ENCODE measurements at places on chromosomes 3 and 15. TPM values are rescaled to one million over a fixed set of nuclear protein-coding genes. Genes with fewer than 3 reads are reported as not detected.
A peak's percentile ranks its signal among the peaks of the same experiment; 100 is the strongest.

DNA sequence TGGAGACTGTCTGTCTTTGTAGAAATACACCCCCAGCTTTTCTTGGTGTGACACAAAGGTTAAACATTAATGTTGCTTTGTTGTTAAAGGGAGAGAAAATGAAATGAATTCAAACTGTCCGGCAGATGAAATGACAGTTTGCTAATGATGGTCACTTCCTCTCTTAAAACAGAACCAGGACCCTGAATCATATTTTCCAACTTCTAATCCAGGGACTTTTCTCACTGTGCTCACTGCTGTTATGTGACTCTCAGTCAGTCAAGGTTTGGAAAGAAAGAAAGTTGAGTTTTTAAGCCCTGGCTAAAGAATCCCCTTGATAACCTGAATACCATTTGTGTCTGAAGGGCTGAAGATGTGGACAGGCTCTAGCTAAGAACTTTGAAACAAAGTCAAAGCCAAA, 215.8 kb downstream of the AGBL1 start:
- DNase-seq: no peak

DNA sequence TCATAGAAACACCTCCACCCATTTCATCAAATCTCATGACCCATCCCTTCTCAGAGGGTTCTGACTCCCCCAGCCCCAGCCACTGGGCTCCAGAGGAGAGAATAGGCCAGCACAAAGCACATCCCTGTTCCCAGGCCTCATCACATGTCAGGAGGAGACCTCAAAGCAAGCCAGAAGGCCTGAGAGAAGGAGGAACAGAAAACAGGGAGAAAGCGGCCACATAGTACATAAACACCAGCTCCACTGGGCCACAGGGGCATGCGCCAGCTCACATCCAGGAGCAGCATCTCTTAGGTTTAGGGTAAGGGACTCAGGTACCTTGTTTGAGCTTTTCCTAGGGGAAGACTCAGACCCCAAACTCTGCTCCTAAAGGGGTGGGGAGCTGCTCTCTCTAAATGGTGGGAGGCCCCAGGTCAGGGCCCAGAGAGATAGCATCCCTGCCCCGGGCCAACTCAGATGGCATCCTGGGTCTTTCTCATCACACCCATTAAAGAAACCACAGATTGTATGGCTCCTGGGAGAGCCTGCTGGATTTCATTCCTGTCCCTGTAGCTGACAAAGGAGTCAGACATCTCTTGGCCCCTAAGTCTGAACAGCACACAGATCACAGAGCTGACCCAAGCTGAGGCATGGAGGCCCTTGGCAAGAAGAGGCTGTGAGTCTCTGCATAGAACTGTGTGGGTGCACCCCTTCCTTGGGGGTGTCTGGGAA, 2.5 kb downstream of the SHF start:
- DNase-seq: no peak

DNA sequence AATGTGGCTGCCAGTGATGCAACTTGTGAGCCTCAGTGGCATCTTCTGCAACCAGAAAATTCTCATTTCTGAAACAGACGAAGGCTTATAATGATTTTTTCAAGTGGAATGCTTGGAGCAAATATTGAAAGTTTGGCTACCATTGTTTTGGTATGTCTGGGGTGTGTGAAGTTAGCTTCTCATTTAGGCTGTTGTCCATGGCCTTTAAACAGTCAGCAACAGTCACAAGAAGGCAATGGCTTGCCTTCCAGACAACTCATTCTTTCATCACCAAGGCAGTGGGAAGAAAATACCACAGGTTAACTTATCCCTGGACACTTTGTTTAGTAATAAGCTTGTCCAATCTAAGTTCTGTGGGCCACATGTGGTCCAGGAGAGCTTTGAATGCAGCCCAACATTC, 4.7 kb upstream of the BNC1 start:
- no peak for DNase-seq

GRCh38 chr3:159301961-159302360, 500.1 kb downstream of the MFSD1 start:
- DNase-seq: no peak

DNA sequence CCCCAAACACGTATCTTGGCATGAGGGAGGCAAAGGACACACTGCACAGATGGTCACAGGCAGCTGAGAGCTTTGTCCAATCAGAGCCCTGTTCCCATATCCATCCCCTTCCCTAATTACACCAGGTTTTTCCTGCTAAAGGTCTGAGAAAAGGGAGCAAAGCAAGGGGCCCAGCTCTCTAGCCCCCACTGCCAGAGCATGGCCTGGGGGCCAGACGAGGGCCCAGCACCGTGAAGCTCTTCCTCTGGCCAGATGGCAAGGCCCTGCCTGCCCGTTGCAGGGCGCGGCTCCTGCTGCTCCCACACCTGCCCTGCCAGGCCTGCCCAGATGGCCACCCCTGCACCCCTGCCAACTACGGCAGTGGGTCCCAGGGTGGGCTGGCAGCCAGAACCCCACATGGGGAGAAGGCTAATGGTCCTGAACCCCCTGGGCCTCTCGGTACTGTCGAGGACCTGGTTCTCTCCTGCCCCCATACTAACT, 3.2 kb downstream of the SHF start:
- DNase-seq: no peak

DNA sequence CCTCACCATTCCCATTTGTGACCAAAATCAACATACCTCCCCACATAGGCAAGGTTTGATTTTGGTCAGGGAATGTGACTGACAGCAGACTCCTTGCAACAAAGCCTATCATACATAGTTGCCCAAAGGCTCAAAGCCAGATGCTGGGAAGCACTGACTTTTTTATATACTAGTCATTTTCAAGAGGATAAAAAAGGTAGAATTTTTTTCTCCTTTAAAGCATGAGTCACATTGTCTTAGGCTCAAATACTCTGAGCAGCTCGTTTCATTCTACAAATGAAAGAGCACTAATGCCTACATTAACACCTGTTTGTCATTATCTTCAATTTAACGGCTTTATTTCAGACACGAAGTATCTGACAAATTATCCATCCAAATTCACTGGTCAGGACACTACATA, 36.2 kb downstream of the ICE2 start:
- no peak for DNase-seq

GRCh38 chr3:101074518-101074917, 81.3 kb upstream of the ABI3BP start:
- no peak for DNase-seq

- DNase-seq: no peak
Observed at GRCh38 chr3:71634671-71635070, 51.1 kb upstream of the FOXP1 start.

DNA sequence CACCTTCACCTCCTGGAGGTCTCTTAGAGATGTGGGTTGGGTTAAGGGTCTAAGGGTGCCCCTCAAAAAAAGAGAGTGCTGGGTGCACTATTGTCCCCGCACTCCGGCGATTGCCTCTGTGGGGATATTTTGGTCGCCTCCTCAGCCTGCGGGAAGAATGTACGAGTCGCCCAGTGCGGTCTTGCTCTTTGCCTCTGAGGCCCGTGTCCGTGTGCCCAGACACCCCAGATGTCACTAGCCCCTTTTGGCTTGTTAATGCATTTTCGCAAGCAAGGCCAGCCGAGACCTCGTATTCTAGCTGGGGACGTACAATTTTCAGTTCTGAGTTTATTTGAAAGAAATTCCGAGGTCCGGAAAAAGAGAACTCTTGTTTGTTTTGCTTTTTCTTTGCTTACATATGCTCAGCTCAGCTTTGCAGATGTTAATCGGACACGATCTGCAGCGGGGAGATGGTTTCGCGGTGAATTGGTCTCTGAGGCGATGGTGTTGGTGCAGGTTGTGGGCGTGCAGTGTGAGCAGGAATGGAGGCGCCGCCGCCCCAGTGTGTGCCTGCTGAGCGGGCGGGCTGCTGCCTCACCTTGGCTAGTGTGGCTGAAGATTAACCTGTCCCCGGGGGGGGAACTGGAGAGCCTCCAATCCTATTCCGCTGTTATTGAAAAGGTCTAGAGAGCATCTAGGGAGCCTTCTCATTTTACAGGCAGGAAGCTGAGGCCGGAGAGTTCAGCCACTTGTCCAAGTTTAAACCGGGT, 1.4 kb downstream of the ST6GAL1 start:
- peak; percentile 84 for DNase-seq

- DNase-seq: peak; percentile 75
Observed at GRCh38 chr3:4752201-4753072, 226.8 kb upstream of the BHLHE40 start.

GRCh38 chr15:99053380-99054024, 45.9 kb upstream of the PGPEP1L start:
- no peak for DNase-seq

DNA sequence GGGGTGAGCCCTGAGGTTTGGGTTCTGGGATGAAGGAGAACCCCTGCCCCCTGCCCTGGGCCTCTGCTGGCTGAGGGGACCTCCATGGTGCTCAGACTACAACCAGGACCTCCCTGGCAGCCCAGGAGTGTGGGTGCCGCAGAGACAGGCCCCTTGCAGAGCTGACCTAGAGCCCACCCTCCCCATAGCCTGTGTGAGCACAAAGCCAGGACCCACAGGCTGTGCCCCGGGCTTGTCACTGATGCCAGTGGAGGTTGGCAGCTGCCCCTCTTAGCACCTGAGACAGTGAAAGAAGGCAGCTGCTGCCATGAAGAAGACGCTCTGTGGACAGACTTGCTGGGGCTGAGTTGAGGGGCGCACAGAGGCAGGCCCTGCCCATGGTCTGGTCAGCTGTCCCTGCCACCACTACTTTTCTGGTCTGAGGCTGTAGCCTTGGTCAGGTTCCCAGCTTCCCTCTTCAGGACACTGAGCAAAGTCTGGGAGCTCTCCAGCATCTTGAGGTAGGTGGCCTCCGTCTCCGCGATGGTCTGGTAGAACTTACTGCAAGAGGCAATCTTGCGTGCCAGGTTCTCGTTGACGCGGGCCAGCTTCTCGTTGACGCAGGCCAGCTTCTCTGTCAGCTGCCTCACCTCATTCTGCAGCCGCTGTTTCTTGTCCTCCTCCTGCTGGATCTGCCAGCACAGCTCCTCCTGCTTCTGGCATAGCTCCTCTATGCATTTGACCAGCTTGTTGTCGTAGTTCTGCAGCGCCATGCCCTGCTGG, 23.0 kb downstream of the USP4 start:
- DNase-seq: peak; percentile 18

DNA sequence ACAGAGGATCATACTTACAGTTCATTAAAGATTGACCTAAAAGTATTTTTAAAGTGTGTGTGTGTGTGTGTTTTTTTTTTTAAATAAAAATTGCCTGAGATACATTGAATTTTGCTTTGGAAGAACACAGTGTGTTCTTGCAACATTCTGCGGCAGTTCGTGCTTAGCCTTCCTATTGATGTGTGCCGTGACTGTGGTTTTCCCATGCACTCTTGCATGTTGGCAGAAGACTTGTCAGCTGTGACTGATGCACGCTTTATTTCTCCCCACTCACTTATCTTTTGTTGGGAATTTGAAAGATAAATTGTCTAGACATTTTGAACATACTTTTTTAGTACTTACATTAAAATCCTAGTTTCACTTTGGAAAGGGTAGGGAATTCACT, 136.3 kb upstream of the LRRFIP2 start:
- no peak for DNase-seq

GRCh38 chr3:146469150-146470017, at the start of gene PLSCR2:
PLSCR2 (minus strand) TSS chr3:146469561; CDS start chr3:146459904, 9,657 bp downstream.
- DNase-seq: peak; percentile 83

- no peak for DNase-seq
Observed at GRCh38 chr15:71511796-71512681, 298.3 kb upstream of the NR2E3 start.

DNA sequence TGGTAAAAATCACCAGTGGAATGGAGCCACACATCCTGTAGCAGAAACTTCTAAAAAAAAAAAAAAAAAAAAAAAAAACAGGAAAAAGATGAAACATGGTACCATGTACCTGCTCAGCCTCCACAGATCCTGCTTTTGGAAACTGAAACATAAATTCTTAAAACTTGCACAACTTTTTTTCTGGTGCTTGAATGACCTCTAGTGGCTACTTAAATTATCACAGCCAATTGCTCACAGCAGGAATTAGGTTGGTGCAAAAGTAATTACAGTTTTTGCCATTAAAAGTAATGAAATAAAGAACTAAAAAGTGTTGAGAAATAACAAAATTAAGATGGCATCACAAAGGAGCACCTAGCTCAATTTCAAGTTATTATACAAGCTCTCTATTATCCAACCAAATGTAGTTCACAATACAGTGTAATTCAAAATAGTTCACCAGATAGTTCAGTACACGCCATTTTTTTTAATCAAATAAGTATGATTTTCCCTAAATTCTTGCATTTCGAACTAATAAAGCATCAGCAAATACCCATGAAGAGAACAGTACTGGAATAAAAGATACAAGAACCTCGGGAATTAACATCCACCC, 80.6 kb downstream of the ULK4 start:
- no peak for DNase-seq

- peak; percentile 27 for DNase-seq
Observed at GRCh38 chr15:79028411-79028964, 62.1 kb downstream of the RASGRF1 start.

DNA sequence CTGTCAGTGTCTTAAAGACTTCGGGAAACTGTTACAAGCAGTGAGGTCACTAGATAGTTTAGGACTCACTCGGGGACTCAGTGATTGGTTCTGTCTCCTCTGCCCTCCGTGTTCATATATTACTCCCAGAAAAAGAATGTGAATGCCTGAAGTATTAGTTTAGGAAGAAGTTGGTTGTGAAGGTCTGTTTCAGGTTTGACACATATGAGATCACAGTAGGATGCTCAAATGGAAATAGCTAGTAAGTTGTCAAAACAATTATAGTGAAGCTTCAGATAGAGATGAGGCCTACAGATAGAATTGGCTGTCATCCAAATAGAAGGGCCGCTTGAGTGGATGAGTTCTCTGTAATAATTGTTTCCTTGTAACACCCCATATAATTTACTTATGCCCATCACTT, 172.6 kb downstream of the PLCL2 start:
- DNase-seq: no peak

- DNase-seq: no peak
Observed at GRCh38 chr3:155088706-155089345, 8.7 kb downstream of the MME start.

DNA sequence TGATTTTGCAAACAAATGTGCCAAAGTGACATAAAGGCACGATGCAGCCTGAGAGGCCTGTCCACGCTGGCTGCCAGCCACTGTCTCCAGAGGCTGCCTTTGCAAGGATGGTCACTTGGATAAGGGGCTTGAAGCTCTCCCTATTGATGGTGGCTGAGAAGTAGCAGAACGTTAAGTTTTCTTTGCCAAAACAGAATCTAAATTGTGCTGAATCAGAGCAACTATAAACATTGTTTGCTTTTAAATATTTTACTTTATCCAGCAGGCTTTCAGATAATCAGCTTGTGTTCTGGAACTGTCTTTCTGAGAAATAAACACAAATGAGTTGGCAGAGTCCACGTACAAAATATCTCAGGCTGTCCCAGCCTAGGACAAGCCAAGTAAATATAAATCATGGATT, 23.8 kb upstream of the CNBP start:
- no peak for DNase-seq

- DNase-seq: no peak
Observed at GRCh38 chr3:71132995-71133730, 450.4 kb downstream of the FOXP1 start.

Gene EIF4G1
- 263 TPM for total RNA-seq

Gene TMEM42
- total RNA-seq: 7.3 TPM

Gene CCR3
- not detected for total RNA-seq

Gene MYO1E
- total RNA-seq: 252 TPM

Gene CACNA2D3
- 0.42 TPM for total RNA-seq

Gene SSUH2
- total RNA-seq: 1.2 TPM

Gene CCNB2
- 64.0 TPM for total RNA-seq

Gene TJP1
- total RNA-seq: 47.2 TPM

Gene FOXB1
- total RNA-seq: not detected

Gene MB21D2
- 2.8 TPM for total RNA-seq
